Caco-2 (cell line): ENCODE measurements at places on chromosomes 13 and 19. TPM values are rescaled to one million over a fixed set of nuclear protein-coding genes. Genes with fewer than 3 reads are reported as not detected.

SYT5 gene
- not detected in 2 replicates for total RNA-seq

DIAPH3 gene
- 59.4 and 60.6 TPM in 2 replicates for total RNA-seq

FCAR gene
- total RNA-seq = not detected in 2 replicates

SHISA2 gene
- total RNA-seq = not detected in 2 replicates

ZNF486 gene
- 0.66 and 0.79 TPM in 2 replicates for total RNA-seq

RCBTB1 gene
- 23.0 and 25.7 TPM in 2 replicates for total RNA-seq

DAND5 gene
- not detected in 2 replicates for total RNA-seq

C19orf85 gene
- not detected in 2 replicates for total RNA-seq

PSG4 gene
- not detected in 2 replicates for total RNA-seq

NXNL1 gene
- not detected in 2 replicates for total RNA-seq

KLF1 gene
- total RNA-seq = not detected in 2 replicates
